Cerebellar nuclear complex (tissue), 1 donor: ENCODE measurements at places on chromosomes 7 and 10.

GRCh38 chr10:30687698-30688213, 58.2 kb upstream of the LYZL2 start:
- DNase-seq, result no peak

GRCh38 chr7:128777156-128778123, 1.8 kb upstream of the OPN1SW start:
- no peak for DNase-seq

DNA sequence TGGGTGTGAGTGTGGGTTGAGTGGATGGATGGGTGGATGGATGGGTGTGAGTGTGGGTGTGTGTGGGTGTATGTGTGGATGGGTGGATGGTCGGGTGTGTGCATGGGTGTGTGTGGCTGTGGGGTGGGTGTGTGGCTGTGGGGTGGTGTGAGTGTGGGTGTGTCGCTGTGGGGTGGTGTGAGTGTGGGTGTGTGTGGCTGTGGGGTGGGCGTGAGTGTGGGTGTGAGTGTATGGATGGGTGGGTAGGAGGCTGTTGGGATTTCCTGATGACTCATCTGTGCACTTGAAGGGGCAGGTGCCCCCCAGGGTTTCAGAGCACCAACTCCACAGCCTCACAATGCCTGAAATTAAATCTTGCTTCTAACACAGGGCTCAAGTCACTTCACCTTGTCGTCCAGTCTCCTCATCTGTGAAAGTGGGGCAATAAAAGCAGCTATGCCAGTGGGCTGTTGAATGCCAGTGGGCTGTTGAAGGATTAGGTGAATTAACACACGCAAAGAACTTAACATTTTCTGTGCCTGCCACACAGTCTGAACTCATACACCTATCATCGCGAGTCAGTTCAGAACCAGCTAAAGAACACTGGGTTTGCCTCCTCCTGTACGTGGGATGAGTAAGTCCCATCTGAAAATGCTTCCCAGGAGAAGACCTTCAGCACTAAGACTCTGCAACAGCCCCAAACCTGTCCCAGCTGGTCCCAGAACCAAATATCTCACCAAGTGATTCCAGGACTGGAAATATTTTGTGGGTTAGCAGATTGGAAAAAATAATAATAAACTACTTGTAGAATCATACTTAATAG, 32.0 kb downstream of the SFMBT2 start:
- no peak for DNase-seq

GRCh38 chr7:46909601-46910051, 672.3 kb downstream of the TNS3 start:
- DNase-seq, result no peak

DNA sequence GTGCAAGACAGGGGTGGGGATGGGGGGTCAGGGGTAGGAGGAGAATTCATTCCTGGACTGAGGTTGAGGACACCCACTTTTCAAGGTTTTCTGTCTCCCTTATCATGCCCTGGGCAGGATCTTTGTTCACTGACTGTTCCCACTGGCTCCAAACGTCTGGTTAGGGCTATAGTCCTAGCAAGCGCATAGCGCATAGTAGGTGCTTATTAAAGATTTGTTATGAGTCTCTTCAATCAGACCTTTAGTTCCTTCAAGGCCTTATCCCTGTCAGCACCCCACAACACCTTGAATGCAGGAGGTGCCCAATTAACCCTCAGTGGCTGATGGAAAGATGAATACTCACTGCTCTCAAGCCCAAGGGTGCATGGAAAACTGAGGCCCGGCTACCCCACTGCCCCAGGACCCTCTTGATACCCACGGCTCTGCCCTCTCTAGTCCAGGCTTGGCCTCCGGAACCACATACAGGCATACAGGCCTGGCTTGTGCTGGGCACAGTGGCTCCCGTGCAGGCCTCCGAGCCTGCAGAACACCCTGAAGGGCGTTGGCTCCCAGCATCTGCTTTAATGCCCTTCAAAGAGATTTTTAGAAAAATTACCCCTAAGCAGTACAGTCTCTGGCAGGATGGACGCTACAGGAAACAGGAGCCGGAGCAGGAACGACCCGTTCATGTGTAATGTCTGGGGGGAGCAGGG, 177.7 kb downstream of the SH3PXD2A start:
- DNase-seq, result no peak

DNA sequence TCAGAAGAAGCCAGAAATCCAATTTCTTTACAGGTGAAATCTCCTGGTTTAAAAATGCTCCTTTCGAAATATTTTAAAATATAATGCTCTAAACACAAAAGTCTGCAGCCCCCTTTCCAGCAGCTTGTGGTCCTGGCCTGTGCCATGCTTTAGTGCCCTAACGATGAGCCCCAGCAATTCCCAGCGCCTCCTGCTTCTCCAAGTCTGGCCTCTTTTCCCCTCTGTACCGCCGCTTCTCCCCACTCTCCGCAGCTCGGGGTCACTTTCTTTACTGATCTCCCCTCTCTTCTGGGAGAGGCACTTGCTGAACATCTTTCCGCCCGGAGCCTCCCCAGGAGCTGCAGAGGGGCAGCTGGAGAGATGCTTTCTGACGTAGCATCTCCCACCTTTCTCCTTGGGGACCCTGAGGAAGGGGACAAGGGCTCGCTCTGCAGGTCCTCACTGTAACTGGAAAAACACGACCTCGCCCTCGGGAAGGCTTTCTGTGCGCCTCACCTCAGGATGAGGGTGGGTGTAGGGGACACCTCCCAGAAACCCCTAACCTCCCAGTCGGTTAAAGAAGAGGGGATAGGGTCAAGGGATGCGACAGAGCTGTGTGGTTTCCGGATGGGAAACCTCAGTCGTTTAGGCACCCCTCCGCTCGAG, 565 bp upstream of the INA start:
- no peak for DNase-seq

DNA sequence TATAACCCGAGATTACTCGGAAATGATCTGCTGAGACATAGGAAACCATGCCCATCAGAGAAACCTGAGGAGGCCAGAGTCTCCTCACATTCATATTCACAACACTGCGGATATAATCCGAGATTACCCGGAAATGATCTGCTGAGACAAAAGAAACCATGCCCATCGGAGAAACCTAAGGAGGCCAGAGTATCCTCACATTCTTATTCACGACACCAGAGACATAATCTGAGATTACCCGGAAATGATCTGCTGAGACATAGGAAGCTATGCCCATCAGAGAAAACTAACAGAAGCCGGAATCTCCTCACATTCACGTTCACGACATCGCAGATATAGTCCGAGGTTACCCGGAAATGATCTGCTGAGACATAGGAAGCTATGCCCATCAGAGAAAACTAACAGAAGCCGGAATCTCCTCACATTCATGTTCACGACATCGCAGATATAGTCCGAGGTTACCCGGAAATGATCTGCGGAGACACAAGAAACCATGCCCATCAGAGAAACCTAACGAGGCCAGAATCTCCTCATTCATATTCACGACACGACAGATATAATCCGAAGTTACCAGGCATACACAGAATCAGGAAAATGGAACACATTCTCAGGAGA, 422.3 kb upstream of the AKR1E2 start:
- no peak for DNase-seq

GRCh38 chr10:113130014-113130641, 180.1 kb downstream of the TCF7L2 start:
- no peak for DNase-seq

- no peak for DNase-seq
Measured at GRCh38 chr7:1325646-1326510, 93.2 kb downstream of the UNCX start.

DNA sequence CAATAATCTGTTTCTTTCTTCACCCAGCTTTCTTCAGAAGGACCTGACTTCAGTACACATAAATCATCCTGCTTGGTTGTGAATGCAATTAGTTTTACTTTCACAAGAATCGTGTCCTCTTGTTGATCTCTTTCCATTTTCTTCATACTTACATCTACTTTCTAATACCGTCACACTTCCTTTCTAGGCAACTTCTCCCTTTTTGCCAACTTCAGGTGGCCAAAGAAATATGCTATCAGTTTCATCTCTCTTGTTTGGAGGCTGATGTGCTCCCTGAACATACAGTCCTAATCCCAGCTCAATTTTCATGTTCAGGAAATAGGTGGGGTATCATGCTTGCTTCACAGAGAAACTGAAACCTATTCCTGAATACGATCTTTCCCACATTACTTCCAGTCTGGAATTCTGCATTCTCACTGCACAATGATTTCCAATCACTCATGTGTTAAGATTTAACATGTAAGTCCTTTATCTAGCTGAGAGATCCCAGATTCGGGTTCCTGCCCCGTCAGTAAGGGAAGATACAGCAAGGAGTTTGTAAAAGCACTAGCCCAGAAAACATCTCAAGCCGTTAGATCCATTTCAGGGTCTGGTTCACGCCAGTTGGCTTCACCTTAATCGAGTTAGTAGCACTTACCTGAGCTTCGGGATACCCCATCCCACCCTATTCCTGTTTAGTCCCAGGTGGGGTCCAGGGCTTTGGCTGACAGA, 994 bp downstream of the SLC25A28 start:
- DNase-seq, result no peak

DNA sequence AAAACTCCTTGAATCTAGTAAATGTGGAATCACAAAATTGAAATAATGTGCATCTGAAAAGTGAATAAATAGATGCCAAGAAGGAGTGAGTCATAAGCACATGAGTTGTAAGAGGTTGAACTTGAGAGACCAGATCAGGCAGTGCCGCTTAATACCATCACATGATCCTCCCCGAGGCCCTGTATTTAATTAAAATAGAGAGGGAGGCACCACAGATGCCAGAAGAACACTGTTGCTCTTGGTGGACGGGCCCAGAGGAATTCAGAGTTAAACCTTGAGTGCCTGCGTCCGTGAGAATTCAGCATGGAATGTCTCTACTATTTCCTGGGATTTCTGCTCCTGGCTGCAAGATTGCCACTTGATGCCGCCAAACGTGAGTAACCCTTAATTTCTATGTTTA, at the start of gene GPNMB:
Gene GPNMB (plus strand): TSS at position 221 of the 400 bp plus-strand sequence. CDS start 83 bp downstream, at position 304.
- DNase-seq, result no peak

DNA sequence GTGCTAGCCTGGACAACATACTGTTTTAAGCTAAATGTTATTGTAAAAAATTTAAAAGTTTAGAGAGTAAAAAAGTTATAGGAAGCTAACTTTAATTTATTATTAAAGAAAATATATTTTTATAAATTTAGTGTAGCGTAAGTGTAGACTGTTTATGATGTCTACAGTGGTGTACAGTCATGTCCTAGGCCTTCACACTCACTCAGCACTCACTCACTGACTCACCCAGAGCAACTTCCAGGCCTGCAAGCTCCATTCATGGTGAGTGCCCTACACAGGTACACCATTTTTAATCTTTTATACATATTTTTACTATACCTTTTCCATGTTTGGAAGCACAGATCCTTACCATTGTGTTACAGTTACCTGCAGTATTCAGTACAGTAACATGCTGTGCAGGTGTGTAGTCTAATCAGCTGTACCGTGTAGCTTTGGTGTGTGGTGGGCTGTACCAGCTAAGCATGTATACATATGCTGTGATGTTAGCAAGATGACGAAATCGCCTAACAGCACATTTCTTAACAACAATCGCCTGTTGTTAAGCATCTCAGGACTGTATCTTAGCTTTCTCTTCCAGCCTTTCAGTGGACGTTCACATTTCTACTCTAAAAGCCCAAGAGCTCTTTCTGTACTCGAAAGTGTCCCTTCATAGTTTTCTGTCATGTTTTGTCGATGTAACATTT, 12.5 kb downstream of the RNF32 start:
- DNase-seq, result no peak

DNA sequence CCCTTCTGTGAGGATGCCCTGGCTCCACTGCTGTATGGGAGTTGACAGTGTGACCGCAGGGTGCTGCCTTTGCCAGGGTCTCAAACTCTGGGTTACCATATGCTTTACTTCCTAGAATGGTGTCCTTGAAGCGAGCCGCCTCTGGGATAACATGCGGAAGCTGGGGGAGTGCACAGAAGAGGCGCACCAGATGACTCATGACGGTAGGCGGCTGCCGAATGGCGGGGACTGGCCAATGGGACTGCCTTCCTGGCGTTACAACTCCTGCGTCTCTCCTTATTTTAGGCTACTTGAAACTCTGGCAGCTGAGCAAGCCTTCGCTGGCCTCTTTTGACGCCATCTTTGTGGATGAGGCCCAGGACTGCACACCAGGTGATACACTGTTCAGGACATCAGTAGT, 27.3 kb downstream of the FBH1 start:
- DNase-seq, result no peak

DNA sequence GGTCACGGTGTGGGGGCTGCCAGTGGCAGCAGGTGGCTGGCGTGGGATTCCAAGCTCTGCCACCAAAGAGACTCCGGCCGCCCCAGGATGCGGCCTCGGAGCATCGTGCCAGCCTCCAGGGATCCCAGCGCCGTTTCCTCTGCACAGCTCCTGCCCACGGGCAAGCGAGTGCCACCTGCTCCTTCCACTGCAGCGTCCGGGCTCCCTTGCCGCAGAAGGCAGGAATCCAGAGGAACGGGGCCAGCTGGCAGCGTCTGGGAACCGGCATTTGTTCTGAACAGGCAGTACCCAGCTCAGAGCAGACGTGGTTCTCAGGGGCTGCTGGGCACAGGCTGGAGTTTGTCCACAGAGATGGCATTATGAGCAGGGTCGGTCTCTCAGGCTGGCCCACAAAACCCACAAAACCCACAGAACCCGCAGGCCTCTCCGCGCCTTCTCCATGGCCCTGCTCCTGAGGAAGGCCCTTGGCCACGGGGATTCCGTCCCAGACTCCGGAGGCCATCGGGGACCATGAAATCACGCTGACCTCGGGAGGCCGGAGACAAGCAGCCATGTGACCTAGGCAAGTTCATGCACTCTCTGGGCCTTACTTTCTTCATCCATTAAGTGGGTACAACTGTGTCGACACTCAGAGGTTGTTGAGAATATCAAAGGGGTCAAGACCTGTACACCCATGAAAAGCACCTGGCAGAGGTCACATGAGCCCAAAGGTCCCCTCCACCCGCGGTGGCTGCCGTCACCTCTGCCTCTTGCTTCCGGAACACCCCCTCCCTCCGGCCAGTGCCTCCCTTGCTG, 72.1 kb upstream of the TNRC18 start:
- peak; percentile 91 for DNase-seq

DNA sequence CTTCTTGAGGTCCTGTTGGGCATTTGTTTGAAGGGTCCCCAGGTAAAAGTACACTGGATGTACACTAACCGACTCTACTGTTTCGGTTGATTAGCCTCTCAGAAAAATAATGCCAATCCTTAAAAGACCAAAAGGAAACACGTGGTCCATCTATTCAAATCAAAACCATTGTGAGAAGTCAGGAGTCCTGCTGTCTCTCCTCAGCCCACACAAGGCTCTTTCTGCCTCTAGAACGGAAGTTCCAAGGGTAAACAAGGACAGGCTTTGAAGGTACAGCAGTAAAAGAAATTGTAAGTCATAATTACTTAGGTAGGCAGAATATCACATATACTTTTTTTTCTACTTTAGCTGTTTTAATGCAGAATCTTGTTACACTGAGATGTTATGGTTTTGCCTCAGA, 71.7 kb upstream of the TPK1 start:
- no peak for DNase-seq
